ENCODE measurements at places on chromosomes 2 and 18.

DNA sequence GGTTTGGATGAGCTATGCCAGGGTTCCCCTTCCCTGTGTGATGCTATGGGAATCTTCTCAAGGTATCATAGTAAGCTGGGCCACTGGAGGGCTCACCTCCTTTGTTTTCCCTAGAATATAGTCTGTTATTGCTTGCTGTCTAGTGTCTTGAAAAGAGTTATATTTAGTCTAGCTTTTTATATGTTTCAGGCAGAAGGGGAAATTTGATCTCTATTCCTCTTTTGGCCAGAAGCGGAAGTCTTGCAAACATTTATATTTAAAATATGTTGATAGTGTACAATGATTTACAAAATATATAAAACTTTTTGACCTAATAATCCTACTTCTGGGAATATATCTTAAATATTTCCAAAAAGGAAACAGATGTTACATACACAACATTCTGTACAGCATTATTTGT lies 260.7 kb downstream of the FHOD3 start:
- no peak for DNase-seq

- no peak for DNase-seq
These were observed 30.0 kb upstream of the REEP1 start for GRCh38 chr2:86367499-86367777.

DNA sequence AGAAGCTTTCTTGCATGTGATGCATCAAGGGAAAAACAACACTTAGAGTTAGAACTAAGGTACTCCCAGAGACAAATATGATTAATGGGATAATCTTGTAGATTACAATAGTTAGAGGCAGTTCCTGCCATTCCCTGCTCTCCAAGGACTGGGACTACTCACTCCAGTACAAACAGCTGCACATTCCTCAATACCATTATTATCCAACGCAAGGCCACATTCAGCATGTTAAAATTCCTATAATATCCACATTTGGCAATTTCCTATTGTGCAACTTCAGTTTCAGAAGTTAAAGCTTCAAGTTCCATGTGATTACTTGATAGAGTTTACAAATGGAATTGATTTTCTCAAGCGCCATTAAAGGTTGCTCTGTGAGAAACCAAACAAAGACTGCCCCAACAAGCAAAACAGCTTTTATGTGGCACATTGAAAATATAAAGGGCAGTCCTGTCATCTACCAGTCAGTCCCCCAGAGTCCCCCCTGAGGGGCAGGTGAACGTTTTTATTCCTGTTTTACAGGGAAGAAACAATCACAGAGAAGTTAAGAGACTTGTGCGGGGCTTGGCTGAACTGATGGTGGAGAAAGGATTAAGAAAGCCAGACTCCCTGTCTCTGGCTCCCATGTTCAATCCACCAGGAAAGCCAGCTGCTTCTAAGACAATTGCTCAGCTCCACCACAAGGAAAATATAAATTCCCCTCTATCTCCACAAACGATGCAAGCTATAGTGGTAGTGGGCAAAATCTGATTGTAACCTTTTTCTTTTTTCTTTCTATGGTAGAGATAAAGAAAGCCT lies 72.6 kb downstream of the TXNL1 start:
- DNase-seq, result peak; percentile 97

DNA sequence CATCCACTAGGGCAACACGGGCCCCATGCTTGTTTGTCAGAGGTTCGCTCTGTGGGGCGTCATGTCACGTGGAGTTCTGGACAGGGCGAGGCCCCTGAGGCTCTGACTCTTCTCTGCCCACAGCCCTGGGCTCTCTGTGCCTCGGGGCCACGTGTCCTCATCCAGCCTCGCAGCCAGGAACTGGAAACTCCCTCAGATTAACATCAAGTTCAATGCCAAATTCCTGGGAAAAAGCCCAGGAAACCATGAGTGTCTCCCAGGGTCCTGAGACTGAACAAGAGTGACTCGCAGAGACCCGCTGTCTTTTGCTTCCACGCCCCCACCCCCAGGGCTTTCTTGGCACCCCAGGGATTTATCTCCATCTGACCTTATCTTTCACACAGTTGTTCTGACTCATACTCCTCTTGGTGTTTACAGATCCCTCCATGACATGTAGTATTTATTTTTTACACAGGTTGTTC lies 174.0 kb upstream of the PIEZO2 start:
- DNase-seq, result peak; percentile 80

DNA sequence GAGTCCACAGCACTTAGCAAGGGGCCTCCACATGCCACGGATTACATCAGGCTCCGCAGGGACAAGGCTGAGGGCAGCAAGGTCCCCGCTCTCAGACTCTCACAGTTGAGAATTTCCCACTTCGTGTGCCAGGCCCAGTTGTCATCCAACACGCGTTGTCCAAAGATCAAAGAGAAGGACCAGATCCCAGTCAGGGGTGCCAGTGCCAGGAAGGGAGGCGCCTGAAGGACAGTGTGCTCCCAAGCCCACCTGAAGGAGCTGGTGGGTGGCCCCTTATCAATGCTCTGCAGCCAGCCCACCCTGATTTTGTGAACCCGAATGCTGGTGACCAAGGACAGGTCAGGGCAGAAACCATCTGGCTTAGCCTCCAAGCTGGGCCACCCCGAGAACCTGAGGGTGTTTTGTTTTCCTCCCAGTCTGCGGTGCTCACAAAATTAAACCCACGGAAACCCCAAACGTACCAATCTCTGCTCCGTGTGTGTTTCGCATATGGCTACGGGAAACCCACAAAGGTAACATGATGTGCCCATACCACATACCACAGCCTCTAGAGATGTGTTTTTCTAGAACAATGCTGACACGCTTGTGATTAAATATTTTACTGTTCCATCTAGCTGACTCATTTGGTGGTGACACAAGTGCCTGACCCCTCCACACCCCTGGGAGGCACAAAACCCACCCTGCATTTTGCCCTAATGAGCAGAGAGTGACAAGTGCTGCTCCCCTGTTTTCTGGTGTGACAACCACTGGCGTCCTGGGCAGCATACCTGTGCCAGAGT lies 24.5 kb downstream of the CRACDL start:
- DNase-seq, result peak; percentile 66

DNA sequence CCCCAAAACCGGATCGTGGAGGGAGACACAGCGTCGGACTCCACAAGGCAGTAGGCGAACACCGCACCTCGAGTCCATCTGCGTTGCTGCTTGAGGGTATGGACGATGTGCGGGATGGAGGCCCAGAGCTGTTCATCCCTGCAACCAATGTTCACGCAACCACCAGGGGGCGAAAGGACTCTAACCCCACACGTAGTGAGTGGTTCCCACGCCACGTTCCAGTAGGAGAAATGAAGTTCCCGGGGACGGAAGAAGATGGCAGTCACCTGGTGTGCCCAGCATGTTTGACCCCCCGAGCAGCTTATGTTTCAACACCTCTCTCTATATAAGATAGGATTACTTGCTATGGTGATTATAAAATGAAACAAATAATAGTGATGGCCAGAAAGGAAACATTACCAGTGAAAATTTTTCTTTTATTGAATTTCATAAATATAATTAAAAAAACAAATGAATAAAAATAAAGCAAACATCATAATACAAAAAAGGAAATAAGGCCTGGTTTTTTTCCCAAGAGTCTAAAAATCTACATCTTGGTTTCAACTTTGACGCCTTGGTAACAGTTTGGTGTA lies 184.3 kb downstream of the SH3BP4 start:
- peak; percentile 82 for DNase-seq

- peak; percentile 84 for DNase-seq
These were observed 266.6 kb downstream of the CYP26B1 start for GRCh38 chr2:71880846-71881610.

- DNase-seq, result peak; percentile 71
These were observed 154.0 kb upstream of the MAP3K20 start for GRCh38 chr2:172921532-172922236.

GRCh38 chr2:152466041-152466440 lies 131.1 kb downstream of the FMNL2 start:
- no peak for DNase-seq

DNA sequence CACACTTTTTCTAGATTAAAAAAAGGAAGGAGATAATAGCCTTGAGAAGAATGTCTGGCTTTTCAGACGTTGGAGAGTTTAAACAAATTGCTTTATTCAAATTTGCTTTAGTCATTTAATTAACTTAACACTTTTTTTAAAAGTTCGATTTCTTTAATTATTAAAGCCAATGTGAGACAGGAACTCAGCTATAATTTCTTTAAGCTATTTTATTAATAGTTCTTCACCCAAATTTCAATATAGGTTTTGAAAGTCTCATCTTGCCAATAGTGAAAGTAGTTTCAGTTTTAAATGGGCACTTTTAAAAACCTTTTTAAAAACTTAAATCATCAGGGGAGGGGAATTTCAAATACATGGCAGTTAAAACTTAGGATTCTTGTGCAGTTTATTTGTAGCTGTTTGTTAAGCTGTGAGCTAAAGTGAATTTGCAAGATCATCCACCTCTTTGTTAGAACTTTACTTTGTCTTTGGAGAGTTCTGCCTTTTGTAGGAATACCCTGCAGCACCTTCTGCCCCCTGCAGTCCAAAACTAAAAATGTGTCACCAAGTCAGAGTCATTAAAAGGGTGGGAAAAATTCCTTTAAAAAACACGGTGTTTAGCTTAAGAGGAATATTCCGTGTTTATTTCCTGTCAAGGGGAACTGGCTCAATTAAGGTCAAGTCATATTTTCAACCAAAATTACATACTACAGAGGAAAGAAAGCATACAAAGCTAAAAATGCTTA lies 4.6 kb downstream of the TGIF1 start:
- DNase-seq, result peak; percentile 73

- peak; percentile 4 for DNase-seq
These were observed 158.4 kb downstream of the SP3 start for GRCh38 chr2:173806761-173807160.

DNA sequence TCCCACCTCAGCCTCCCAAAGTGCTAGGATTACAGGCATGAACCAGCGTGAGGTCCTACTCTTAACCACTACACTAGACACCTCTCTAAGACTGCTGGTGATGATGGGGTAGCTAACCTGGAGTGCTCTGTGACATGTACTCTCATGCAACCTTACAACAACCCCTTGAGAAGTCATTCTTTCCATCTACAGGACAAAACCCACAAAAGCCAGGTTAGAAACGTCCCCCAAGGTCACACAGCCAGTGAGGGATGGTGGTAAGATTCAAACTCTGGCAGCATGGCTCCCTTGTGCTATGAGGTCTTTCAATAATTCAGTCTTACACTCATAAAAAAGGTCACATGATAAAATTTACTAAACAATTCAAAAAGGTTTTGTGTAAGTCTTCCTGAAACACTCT lies 94.8 kb upstream of the SERTAD2 start:
- DNase-seq, result no peak

DNA sequence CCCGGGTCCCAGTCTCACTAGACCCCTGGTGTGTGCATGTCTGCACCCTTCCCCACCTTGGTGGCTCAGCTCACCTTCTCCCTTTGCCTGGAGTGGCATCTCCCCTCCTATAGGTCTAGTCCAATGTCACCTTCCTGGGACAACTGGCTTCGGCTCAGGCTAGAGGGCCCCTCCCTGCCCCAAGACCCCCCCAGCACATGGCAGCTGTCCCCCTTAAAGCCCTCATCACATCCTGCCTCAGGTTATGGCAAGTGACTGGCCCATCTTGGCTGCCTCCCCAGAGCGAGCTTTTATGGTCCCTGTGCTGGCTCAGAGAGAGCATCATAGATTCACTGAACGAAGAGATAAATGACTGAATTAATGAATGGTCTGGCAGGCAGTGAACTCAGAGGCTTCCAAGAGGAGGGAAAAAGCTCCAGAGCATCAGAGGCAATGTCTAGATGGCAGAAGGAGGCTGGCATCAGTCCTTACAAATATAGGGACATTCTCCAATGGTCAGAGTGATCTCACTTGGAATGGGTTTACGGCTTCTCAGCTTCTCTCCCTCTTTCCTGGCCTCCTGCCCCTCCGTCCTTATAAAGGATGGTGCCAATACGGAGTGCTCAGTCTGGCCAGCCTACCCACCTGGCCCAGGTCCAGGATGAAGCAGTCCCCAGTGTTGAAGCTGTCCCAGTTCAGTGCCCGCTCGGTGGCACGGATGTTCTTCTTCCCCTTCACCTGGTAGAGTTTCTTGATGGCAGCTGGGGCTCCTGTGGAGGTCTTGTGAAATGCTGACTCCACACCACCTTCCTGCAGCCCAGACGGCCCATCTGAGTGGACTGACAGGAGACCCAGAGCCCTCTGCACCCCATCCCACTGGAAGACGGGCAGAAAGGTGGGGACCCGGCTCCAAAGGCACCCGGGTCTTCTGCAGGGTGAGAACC lies 9.4 kb downstream of the CAPG start:
- no peak for DNase-seq

- DNase-seq, result no peak
These were observed 747.3 kb downstream of the ADCYAP1 start for GRCh38 chr18:1652018-1652417.

DNA sequence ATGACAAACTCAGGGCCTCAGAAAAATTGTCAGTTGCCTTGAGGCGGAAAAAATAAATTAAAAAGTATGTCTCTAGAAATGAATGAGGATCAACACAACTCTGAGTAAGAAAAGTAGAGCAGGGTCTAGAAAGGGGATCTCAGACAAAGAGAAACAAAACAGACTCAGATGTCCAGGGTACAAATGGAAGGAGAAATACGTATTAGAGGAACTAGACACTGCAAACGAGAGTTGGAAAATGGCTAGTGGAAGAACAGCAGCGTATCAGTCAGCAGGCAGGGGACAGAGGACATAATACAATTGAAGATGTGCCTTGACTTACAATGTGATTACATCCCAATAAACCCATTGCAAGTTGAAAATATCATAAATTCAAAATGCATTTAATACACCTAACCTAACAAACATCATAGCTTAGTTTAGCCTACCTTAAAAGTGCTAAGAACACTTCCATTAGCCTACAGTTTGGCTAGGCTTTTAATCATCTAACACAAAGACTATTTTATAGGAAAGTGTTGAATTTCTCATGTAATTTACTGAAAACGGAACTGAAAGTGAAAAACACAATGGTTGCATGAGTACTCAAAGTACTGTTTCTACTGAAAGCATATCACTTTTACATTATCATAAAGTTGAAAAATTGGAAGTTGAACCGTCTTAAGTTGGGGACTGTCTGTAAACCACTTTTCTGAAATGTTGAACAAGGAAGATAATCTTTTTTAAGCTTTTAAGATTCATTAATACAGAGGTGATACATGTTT lies 182.8 kb downstream of the NBAS start:
- no peak for DNase-seq

GRCh38 chr2:112472547-112473263 lies 9.3 kb upstream of the TTL start:
- no peak for DNase-seq

- DNase-seq, result no peak
These were observed 359.5 kb upstream of the FAM98A start for GRCh38 chr2:33958591-33958990.

GRCh38 chr2:190666895-190667294 lies 18.0 kb downstream of the NAB1 start:
- DNase-seq, result no peak

DNA sequence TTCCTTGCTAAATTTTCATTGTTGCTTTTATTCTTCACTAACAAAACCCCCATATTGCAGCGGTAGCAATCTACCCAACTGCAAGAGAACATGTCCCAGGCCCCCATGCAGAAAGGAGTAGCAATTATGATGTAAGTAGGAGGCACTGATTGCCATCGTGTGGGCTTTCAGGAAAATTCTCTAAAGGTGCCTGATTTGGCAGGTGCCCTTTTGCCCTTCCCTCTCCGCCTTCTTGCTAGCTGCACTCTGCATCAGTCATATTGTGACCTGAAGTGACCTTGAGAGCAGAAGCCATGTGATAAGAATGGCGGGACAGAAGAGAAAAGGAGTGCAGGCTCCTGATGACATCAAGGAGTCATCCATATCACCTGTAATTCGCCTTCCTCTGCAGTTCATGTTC lies 112.1 kb downstream of the NCKAP5 start:
- no peak for DNase-seq
